Lower leg skin (tissue), 4 donors: ENCODE measurements at places on chromosomes 3 and 15. TPM values are rescaled to one million over a fixed set of nuclear protein-coding genes. Genes with fewer than 3 reads are reported as not detected.

LIPH gene
- total RNA-seq: 8.2 TPM

COL7A1 gene
- 393 TPM for total RNA-seq

CGNL1 gene
- 5.7 TPM for total RNA-seq

LTF gene
- total RNA-seq: 3.9 TPM

C3orf20 gene
- total RNA-seq: not detected

- DNase-seq: peak; percentile 85
Observed at GRCh38 chr15:91022075-91022831, at the start of gene VPS33B. Gene VPS33B (minus strand): TSS chr15:91022594. CDS start chr15:91022249, 345 bp downstream.

DNA sequence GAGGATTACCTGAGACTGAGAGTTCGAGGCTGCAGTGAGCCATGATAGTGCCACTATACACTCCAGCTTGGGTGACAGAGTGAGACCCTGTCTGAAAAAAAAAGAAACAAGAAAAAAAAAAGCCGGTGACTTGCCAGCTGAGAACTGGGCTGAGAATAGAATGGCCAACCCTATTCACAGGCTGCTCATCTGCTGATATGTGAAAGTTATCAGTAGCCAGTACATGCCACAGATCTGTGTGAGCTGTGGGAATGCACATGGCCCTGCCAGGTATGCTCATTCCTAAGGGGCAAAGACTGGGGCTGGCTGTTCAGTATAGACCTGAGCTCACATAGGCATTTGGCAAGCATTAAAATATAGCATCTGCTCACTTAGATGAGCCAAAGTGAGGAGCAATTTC is 30.9 kb downstream of the IL20RB start:
- DNase-seq: no peak

DNA sequence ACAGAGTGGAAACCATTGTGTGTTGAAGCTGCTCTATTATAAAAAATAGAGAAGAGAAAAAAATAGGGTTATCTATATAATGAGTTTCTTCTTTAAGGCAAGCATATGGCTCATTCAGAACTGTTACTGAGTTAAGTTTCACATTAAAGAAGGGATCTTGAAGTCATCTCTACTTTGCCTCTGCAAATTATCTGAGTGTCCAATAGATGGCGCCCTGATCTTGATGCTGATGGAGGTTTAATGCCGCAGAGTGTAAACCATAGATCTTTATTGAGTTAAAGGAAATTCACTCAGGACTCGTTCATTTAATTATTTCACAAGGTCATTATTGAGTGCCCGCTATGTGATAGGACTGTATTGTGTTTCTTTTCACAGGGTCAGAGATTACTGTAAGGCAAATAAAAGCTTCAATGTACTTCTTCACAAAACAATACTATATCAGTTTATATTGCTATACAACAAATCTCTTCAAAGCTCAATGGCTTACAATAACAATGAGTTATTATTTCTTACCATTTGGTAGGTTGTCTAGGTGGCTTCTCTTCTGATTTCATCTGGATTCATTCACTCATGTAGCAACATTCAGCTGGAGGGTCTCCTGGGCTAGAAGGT is 171.4 kb downstream of the NSUN3 start:
- DNase-seq: no peak

CHST13 gene
- total RNA-seq: not detected

DNA sequence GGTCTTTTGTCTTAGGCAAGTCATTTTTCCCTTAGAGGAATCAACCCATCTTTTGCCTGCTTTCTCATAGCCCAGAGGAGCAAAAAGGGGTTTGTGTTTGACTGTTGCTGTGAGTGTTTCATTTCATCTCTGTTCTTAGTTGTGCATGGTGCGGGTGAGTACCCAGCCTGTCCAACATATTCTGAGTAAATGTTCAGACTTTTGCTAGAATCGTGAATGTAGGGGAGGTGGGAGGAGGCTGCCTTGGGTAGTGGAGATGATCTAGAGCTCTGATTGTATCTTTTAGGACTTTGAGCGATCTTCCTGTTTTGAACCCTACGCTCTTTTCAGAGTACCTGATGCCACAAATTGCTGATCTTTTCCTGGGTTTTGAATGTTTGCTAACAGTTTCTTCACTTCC is 123.1 kb downstream of the ZNF609 start:
- no peak for DNase-seq

DNA sequence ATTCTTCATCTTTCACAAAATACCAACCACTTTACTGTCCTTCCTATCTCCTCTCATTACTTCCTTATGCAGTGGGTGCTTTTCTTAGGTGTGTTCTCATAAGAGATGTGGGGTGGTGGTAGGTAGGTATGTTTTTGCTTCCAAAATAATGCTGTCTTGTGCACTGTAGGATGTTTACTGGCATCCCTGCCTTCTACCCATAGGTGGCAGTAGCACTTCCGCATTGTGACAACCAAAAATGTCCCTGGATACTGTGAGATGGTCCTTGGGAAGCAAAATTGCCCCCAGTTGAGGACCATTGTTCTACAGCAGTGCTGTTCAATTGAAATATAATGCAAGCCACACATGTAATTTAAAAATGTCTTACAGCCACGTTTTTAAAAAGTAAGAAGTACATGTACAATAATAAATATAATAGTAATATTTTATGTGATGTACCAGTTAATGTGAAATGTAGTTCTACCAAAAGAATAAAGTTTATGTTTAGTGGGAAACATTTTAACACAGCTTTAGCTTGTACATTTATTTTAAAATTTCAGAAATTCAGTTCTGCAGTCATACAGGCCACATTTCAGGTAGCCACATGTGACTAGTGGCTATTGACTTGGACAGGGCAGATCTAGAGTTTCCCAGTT is 75.2 kb downstream of the NEO1 start:
- DNase-seq: no peak

DNA sequence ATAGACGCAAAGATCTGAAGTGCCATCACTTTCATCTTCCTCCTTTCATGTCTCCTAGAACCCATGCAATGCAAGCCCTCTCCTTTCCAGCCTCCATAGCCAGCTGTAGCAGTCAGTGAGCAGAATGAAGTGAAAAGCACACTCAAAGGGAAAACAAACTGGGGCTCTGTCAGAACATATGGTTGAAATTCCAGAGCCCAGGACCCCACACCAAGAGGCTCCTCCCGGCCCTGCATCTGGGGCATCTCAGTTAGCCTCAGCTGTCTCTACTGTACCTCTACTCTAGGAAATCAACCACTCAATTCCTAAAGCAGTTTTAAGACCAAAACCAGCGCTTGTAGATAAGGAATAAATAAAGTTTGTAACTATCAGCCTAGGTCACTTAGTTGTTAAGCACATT is 73.8 kb upstream of the P3H2 start:
- no peak for DNase-seq

DUOX1 gene
- 90.1 TPM for total RNA-seq

RTP3 gene
- not detected for total RNA-seq

DNA sequence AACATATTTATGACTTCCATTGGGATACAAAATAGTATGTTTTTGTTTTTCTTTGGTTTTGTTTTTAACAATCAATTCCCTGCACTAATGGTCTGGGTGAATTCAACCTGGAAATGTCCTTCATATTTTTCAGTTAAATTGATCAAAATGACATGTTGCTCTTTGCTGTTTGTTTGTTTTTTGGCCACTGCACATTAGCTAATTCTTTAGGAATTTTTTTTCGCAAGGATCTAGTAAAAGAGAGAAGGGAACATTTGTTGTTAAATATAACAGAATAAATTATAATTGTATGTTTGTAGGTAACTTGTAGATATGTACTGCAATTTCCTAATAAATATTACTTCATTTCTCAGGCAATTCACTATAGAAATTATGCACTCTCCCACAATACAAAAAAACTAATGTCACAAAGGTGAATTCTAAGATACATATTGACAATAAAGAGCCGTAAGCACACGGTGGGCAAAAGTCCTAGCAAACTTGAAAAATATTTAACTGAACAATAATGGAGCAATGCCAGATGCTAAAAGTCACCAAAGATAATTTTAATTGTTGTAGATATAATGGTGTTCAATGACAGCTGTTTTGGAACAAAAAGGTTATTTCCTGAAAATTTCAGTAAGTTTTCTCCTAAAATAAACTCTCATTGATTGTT is 21.4 kb upstream of the PPARG start:
- no peak for DNase-seq

FBXW12 gene
- not detected for total RNA-seq

GRCh38 chr15:88664151-88664778 is 25.4 kb downstream of the ISG20 start:
- no peak for DNase-seq

- no peak for DNase-seq
Observed at GRCh38 chr3:59800481-59800880, 750.7 kb upstream of the CFAP20DC start.

DNA sequence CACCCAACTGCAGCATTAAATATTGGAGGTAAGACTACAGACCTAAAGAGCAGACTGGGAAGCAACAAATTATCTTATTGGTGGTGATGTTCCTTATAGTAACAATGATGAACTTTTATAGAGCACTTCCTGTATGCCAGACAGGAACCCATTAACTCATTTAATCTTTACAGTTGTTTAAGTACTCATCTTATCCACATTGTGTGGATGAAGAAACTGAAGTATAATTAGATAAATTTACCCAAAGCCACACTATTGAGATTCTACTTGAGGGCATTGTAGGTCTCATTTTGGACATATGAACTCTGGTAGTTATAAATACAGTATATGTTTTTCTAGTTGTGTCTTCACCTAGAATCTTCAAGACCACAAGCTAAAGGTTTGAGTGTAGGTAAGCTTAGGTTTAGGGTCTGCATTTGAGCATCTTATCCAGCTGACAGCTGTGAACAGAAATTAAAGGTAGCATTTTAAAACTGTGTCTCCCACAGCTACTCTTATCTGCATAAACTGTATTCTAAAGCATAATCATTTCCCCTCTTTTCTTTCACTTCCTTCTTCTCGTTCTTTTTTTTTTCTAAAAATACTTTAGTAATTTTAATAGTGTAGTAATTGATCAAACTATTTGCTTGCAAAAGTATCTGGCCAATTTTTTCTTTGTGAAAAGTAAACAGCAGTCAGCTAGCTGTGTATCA is 138.2 kb downstream of the UBE2E2 start:
- DNase-seq: no peak
